ENCODE measurements at places on chromosomes 3 and 15. TPM values are rescaled to one million over a fixed set of nuclear protein-coding genes. Genes with fewer than 3 reads are reported as not detected.

The SMAD6 gene
- 63.4 TPM for total RNA-seq

The TMOD3 gene
- total RNA-seq, result 29.8 TPM

The TGM5 gene
- not detected for total RNA-seq

The DZIP1L gene
- total RNA-seq, result 3.8 TPM

The LRTM1 gene
- not detected for total RNA-seq

The SCN11A gene
- total RNA-seq, result 0.03 TPM

The ROPN1B gene
- total RNA-seq, result 3.7 TPM

The PLSCR2 gene
- total RNA-seq, result not detected
